HS-27A (cell line): ENCODE measurements at places on chromosomes 7 and 10.

DNA sequence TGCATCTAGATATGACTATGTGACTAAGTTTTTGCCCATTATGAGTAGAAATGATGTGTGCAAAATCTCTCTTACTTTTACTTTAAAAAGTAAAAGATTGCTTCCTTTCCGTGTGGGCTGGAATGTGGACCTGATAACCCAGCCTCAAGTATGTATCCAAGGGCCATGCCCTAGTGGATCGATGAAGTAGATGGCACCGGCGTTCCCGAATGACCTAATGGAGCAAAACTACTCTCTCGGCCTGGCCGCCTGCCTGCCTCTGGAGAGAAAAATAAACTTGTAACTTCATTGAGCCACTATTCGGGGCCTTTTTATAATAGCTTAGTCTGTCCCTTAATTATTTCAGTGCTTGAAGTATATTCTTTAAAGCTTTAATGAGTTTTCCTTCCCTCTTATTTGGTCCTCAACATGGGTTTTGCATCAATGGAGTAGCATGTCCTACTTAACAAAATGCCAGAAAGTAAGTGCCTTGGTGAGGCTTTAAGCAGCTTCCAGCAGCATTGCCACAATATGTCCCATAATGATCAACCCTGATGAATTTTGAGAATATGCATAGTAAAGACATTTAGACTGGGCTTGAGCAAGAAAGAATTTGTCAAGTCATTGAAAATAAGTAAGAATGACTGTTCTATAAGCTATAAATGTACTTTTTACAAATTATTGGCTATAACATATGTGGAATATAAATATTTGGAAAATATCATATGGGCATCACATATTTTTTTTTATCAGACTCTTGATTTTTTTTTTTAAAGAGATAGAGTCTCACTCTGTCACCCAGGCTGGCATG lies 61.4 kb downstream of the PLXDC2 start:
- no peak for DNase-seq

DNA sequence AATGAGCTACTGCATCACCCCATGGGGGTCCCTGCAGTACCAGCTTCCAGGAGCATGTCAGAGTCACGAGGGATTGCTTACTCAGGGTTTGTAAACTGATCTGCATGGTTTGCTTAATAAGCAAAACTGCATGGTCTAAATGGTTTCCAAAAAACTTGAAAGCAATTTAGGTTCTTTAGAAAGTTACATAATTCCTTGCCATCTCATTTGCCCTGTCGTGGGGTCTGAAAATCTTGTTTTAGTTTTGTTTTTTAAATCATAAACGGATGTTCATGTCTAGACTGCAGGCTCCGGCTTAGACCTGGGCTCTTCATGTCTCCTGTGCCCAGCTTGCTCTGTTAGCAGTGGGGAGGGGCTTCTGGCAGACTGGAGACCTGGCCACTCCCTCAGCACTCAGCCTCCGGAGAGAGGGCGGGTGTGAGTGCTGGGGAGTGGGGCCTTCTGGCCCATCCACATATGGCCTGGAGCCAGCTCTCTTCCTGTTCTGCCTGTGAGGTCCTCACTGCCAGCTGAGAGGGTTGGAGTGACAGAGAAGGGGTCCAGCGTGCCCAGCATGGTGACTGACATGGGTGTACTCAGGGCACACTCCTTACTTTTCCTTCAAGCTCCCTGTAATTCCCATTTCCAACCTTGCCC lies 17.5 kb downstream of the PRF1 start:
- DNase-seq, result no peak

GRCh38 chr7:42805601-42806000 lies 106.3 kb downstream of the C7orf25 start:
- DNase-seq, result no peak

DNA sequence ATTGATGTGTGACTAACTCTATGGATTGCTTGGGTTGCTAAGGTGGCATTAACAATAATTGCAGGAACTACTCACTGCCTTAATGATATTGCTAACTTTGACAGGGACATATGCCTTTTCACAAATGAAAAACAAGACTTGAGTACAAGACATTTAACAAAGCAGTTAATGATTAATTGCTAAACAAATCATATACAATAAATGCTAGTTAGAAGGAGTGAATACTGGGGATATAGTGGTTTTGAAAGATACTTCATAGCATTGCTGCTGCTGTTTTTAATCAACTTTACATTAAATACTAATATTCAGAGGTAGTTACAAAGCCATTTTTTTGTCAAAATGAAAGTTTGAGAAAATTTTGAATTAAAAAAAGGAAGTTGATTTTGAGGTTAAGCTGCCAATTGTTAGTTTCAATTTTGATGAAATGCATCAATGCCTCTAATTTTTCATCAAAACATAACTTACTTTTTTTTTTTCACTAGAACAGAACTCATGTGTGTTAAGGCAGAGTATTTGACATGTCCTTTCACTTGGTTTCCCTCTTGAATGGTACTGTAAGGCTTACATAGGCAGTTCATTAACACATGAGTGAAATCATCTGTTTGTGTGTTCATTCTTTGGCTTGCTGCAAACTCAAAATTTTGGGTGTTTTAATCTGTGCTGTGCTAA lies 106.2 kb upstream of the SEMA3D start:
- no peak for DNase-seq

- no peak for DNase-seq
These were observed 1.3 kb downstream of the C10orf90 start for GRCh38 chr10:126669168-126669567.

GRCh38 chr7:152759949-152760853 lies 649 bp downstream of the ACTR3B start:
- no peak for DNase-seq

DNA sequence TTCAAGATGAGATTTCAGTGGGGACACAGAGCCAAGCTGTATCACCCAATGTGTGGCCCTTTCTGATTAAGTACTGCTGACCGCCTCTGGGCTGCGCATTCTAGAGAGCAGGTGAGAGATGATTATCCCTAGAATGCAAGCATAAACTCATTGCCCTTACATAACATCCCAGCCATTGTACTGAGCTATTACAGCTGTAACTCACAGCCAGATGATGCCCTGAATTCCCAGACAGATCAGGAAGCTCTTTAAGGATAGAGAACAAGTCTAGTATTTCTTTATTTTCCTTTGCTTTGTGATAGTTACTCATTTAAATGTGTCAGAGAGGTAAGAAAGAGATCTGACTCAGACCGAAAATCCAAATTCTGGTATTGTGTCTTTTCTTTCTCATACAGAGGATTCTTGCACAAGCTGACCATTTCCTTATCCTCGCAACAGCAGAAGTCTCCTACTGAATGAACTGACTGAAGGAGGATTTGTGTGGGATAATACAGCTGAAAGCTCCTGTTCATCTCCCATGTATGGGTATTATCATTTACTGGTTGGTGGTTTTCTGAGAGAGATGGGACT lies 58.4 kb downstream of the ZNF22 start:
- DNase-seq, result no peak

DNA sequence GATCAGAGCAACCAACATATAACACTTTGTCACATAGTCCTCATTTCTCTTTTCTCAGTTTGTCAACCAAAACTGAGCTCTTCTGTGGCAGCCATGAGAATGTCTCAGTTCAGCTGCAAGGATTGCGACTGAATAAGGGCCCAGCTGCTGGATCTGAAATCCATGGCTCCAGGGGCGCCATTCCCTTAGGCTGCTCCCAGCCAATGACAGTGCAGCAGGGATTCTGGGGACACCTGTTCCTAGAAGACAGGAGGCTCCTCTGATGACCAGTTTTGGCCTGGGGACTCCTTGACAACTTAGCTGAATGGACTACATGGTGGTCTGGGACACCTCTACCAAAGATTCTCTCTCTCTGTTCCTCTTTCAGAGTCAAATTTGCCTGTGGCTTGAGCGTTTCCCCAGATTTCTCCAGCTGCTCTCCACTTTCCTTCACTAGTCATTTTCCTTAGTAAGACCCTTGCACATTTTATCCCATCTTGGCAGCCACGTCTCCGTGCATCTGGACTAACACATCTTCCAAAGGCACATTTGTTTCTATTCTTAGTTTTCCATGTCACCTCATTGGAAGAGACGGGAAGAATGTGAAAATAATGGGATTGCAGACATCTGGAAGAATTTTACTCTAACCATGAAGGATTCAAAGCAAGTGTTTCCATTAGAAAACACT lies 28.1 kb upstream of the KIF5B start:
- DNase-seq, result no peak

DNA sequence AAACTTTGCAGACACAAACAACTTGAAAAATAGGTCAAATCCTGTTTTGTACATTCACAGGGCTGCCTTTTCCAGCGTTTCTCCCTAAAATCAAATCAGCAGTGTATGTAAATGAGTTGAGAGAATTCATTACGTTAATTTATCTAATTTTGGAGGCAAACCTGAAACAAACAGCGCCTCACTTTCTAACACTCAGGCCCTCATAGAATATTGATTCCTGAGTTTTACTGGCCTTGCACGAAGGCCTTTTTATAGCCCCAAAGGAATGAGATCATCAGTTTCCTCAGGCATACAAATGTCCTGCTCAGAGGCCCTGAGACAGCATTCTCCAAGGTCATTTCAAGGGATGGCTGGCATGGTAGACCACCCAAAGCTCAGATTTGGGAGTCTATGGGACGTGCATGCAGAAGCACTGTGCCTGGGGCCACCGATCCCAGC lies 131.7 kb upstream of the CHST15 start:
- no peak for DNase-seq

GRCh38 chr7:151735186-151735850 lies 141.6 kb downstream of the PRKAG2 start:
- no peak for DNase-seq

- no peak for DNase-seq
These were observed 43.7 kb downstream of the ASZ1 start for GRCh38 chr7:117383483-117384189.

GRCh38 chr10:68365611-68366010 lies 32.9 kb upstream of the PBLD start:
- no peak for DNase-seq

GRCh38 chr10:10914144-10914543 lies 103.5 kb upstream of the CELF2 start:
- DNase-seq, result no peak

DNA sequence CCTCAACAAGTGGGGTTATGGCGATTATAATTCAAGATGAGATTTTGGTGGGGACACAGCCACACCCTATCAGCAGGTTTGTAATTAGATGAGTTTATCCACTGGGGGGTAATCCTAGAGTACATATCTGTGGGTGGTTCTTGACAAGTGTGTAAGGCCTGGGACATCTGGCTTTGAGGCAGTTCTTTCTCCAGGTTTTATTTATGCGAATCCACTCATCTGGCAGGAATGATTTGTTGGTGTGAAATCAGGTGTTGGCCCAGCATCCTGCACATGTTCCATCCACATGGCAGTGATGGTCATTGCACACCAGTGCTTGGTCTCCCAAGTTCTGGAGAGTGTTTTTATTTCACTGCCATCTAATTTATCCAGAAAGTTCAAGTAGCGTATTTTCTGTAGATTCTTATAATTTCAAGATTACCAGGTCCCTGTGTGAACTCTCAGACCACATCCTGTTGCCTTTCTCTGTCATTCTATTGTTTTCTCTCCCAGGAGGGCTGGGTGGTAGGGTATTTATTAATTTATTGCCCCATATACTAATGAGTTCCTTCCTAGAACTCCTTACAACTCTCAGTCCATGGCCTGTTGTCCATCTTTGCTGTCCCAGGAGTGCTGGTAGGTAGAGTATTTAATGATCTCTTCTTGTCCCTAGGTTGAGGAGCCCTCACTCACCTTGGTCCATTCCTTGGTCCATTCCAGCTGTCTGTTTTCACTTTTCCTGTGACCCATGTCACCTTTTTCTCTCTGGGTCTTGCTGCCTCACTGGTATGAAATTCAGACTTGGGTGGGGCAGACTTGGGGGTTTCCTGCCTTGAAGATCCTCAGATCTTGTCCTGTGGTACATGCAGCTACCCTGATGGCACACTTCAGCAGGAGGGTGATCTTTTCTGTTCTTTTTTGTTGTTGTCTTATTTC lies 10.4 kb downstream of the RALA start:
- no peak for DNase-seq

DNA sequence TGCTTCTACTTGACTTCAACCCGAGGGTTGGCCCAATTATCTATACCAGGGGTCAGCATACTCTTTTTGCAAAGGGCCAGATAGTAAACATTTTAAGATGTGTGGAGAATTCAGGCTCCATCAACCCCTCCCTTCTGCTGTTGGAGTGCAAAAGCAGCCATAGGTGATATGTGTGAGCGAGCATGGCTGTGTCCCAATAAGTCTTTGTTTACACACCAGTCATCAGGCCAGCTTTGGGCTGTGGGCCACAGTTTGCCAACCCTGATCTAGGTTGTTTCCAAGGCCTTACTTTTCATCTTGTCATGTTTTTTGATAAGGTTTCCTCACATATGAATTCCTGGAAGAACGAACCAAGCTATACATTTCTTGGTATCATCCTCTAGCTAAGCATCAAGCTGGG lies 136.9 kb upstream of the VIPR2 start:
- no peak for DNase-seq

- no peak for DNase-seq
These were observed at the start of gene PIK3AP1 for GRCh38 chr10:96720422-96721206. TSS of gene PIK3AP1 (minus strand) at chr10:96720514. CDS start at chr10:96720394, 120 bp downstream.

DNA sequence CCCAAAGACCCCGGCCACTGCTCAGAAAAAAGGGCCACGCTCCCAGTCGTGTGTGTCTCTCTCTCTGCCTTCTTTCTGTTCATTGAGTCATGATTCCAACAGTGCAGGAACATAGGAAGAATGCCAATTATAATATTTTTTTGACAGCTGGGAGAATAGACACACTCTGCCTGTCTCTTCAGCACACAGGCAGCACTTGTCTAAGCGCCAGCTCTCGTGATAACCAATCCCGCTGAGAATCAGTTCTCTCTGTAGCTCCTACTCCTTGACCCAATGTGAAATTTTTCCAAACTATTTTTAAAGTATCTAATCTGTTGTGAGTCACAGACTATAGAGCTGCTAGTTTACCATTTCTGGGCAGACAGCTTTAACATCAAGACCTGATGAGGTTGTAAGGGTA lies 145.7 kb upstream of the RHEB start:
- DNase-seq, result no peak

DNA sequence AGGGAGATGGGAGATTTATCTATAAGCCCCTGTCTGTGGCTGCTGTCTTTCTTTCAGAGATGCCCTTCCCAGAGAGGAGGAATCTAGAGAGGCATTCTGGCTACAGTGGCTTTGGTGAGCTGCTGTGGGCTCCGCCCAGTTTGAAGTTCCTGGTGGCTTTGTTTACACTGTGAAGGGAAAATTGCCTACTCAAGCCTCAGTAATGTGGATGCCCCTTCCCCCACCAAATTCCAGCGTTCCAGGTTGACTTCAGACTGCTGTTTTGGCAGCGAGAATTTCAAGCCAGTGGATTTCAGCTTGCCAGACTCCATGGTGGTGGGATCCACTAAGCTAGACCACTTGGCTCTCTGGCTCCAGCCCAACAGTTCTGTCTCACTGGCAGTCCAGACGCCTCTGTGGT lies 951.6 kb downstream of the CCSER2 start:
- DNase-seq, result no peak

- no peak for DNase-seq
These were observed 183.6 kb downstream of the PFKFB3 start for GRCh38 chr10:6386346-6386745.

- no peak for DNase-seq
These were observed 71.4 kb downstream of the FGFR2 start for GRCh38 chr10:121526801-121527221.
